Frontal cortex (tissue), 4 donors: ENCODE measurements at places on chromosomes 3 and 15. TPM values are rescaled to one million over a fixed set of nuclear protein-coding genes. Genes with fewer than 3 reads are reported as not detected.

DNA sequence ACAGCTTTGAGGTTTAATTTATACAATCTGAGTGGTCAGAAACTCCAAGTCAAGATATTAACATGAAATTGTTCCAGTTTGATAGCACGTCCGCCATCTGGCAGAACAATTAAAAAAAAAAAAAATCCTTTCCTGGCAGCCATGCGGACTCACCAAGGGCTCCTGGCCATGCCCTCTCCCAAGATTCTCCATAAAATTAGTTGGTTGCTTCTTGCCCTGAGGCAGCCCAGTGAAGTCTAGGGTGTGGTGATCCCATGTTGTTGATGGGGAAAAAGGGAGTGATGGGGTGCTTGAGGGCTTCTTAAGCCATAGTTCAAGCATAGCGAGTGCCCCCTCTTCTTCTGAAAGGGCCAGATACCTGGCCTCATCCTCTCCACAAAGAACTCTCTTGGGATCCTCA, 81.7 kb upstream of the CCNL1 start:
- DNase-seq = no peak

- no peak for DNase-seq
These were observed 2.1 kb downstream of the QTRT2 start for GRCh38 chr3:114058646-114059045.

GRCh38 chr3:167813169-167814123, 77.9 kb downstream of the SERPINI1 start:
- DNase-seq = no peak

- DNase-seq = no peak
These were observed 20.8 kb downstream of the PIK3CA start for GRCh38 chr3:179168918-179169317.

GRCh38 chr15:89128320-89129122, 40.3 kb downstream of the ABHD2 start:
- no peak for DNase-seq

DNA sequence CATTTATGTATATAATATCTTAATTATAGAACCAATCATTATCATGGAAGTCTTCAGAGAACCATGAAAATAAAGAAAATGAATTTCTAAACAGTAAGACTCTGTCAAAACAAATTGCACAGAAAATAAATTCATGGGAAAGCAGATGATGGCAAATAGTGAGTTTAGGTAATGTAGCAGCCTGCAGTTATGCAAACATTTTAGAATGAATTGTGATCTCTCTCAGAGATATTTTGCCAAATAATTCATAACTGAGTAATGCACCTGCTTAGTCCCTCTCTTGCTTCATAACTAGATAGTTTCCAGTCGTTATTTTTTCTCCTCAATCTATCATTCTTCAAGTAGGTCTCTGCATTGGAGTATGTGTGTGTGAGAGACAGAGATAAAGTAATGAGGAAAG, 492.7 kb upstream of the THBS1 start:
- no peak for DNase-seq

- no peak for DNase-seq
These were observed 208.7 kb upstream of the ROBO1 start for GRCh38 chr3:79976466-79976865.

DNA sequence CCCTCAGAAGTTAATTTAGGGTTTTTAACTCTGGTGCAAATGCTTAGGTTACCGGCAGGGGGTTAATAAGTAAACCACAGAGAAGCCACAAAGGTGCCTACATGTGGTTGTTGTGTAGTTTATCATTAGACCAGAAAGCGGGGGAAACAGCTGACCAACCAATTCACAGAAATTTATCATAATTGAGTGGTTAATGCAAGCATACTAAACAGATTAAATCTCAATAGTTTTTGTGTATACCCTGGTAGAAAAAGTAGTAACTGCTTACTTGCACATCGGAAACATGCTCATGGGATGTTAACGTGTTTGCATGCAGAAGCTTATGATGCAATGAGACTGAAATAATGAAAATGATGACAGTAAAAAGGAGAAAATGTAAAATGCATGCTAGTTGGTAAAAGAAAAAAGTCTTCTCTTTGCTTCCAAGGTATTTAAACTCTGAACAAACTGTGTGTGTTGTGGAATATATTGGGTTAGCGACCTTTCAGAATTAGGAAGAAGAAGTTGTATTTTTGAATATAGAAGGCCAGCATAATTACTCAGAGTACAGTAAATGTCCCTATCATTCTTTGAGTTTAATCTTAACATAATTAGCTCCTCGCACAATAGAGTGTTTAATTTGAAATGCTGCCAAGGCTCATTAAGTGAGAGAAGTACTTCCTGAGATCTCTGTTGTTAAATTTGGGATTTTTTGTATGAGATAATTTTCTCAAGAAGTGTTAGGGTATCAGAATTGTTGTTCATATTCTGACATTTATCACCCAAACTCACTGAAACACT, 316.2 kb downstream of the PTPRG start:
- no peak for DNase-seq

- DNase-seq = no peak
These were observed 52.8 kb upstream of the CCNB2 start for GRCh38 chr15:59051873-59052861.

- no peak for DNase-seq
These were observed 29.4 kb downstream of the PLAAT1 start for GRCh38 chr3:193270451-193270850.

- DNase-seq = no peak
These were observed 108.6 kb upstream of the PRR20G start for GRCh38 chr3:127396473-127396872.

DNA sequence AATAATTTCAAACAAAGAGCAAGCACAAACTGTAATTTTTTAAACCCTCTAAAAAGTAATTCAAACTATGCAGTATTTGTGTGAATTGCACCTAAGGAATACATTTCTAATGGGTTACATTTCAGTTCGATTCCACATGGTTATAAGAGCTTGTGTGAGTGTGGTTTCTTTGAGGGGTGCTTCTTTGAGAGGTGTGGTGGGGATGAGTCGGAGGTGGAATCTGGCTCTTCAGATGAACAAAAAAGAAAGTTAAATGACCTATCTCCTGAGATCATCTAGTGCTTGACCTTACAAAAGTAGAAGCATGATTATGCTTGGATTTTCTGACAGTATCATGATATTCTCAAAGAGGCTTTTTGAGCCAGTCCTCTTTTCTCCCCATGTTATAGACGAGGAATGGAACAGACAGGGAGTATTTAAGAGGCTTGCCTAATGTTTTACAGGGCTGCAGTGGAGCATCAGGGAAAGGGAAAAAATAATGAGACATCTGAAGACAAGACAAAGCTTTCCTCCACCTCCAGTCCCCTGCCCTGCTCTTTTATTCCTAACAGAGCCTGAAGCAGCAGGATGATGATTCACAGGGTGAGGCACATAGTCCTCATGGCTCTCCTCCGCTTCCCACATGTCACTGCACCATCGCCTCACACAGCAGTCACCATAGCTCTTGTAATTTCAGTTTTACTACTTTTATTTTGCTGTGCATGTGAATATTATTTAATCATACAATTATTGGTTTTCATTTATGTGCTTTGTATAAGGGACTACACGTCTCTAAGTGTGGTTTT, 82.0 kb downstream of the LYSMD4 start:
- DNase-seq = no peak

DNA sequence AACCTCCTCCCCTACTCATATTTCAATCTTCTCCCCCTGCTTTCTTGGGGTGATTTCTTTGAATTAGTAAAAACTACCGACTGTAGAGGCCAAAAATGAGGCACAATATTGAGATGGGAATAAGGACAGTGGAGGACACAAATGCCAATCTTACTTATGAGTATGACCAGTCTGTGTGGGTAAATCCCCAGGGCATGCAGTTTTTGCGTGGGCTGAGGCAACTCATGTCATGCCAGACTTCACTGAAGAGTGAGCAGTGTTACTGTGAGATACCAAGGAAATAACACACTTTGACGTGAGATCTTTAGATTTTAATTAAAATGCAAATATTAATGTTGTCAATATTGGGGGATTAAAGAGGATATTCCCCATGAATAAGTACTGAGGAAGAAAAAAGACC, 254.3 kb upstream of the ICE2 start:
- DNase-seq = no peak

DNA sequence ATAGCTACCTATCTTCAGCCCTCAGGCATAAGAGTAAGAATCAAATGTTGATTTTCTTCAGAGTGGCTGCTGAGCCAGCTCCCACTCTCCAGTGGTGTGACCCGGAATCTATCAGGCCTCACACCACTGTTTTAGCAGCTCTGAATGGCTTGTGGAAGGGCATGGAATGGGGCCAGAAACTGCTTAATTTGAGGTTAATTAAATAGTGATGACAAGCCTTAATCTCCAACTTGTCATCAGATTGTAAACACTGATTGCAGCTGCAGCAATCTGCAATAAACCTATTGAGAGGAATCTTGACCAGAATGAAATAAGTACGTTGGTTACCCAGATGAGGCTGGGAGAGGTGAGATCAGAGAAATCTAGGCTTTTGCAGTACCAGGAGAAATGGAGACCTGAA, 317.4 kb downstream of the FHIT start:
- DNase-seq = no peak

- no peak for DNase-seq
These were observed 44.6 kb downstream of the GXYLT2 start for GRCh38 chr3:72932416-72932815.

DNA sequence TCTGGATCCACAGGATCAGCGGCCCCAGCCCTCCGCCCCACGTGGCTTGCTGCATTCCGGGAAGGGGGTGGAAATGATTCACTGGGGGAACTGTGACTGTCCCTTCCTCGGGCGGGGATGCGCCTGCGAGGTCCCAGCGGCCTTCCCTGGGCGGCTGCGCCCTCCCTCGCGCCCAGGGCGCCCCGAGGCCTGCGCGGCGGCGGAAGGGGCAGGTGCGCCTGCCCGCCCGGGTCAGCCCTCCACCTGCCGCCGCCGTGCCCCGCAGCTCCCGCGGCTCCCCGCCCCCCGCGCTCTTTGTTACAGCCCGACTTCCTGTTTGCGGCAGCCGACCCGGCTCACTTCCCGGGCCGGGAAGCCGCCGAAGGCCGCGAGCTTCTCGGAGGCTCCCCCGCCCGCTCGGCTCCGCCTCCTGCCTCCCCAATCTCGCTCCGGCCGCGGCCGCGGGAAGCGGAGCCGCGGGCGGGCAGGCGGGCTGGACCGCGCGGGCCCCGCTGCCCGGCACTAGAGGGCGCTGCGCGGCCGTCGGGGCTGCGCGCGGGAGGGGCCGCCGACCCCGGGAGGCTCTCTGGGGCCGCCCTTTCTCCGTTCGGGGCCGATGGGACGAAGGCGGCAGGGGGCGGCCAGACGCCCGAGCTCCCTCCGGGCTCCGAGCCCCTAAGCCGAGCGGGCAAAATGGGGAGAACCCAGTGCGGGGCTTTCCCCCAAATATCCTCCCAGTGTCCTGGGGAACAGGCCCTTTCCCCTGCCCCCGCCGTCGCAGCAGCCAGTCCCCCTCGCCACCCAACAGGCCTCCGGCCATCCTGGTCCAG, 11.5 kb upstream of the CHAC1 start:
- DNase-seq = peak; percentile 93

- no peak for DNase-seq
These were observed 479.2 kb downstream of the LPP start for GRCh38 chr3:188633206-188633605.

DNA sequence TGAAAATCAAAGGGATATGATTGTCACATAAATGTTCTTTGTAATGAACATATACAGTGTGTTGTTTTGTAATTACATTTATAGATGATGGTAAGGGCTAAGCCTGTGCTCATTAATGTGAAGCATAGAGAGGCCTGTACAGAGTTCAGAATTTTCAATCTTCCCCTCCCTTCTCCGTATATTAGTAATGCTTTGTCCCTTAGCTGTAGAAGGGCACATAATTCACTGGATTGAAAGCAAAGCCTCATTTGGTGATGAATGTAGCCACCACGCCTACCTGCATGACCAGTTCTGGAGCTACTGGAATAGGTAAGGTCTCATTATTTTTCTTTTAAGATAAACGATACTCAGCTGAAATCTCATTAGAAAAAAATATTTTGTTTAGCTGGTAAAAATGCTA, 130.2 kb downstream of the CDIN1 start:
- DNase-seq = no peak

- no peak for DNase-seq
These were observed 81.2 kb upstream of the RAP2B start for GRCh38 chr3:153080778-153081240.

DNA sequence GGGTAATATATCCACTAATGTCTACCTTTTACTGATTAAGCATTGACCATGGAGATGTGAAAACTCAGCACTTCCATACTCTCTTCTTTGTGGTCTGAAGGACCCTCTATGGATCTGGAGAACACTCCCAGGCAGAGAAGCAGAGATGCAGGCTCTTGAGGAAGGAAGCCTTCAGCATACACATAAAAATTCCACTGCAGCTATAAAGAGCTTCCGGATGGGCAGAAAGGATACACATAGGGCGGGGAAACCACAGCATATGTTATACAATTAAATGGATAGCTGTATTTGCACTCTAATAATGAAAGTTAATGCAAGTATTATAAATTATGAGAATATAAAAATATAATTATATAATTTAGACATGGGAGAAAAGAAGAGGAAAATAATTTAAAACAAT, 1258.2 kb upstream of the ALCAM start:
- no peak for DNase-seq

- DNase-seq = peak; percentile 56
These were observed 1.3 kb downstream of the SLC7A14 start for GRCh38 chr3:170584585-170585007.

GRCh38 chr15:101256757-101257156, 4.9 kb upstream of the CHSY1 start:
- DNase-seq = no peak

- DNase-seq = no peak
These were observed 48.3 kb downstream of the PRTG start for GRCh38 chr15:55694652-55695150.

DNA sequence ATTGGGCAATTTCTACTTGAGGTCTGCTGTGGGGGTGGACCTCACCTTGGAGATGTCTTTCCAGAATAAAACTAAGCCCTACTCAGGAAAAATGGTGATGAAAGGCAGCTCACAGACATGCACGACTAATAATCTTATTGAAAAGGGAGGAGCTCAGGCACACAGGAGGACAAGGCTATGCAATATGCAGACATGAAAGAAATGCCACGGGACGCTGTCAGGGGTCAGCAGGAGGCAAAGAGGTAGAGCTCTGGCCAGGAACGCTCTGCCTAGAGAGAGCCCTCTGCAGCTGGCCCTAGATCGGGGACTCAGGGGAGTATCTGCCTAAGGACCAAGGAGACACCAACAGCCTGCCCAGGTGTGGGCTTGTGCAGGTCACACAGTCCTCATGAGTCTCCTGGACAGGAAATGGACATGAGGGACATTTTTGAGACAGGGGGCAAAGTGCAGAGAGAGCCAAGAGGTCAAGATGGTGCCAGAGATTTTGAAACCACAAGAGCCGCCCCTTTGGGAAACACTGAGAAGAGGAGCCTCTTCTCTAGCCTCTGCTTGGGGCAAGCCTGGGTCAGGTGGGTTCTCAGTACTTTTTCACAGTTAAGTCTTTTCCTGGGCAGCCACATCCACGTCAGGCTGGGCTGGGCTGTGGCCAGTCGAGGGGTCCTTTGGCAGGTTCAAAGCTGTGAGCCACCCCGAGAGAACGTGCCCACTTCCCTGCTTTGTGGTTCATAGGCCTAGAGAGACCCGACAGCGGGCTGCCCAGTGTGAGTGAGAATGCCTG, 23.2 kb downstream of the EAF1 start:
- no peak for DNase-seq

SLC9C1 gene
- total RNA-seq = 0.41 TPM

COL6A6 gene
- total RNA-seq = 0.41 TPM

CPB1 gene
- not detected for total RNA-seq

ZNF385D gene
- 17.5 TPM for total RNA-seq

SLC24A5 gene
- total RNA-seq = 0.41 TPM

ATP8B4 gene
- total RNA-seq = 6.9 TPM

MUC4 gene
- 0.41 TPM for total RNA-seq

GOLGA6L10 gene
- total RNA-seq = 2.0 TPM

LDHAL6B gene
- total RNA-seq = not detected

ROPN1 gene
- not detected for total RNA-seq

SLC9A9 gene
- total RNA-seq = 4.9 TPM

CNTN4 gene
- 134 TPM for total RNA-seq

DAZL gene
- not detected for total RNA-seq
